CD4-positive, CD25-positive, alpha-beta regulatory T cell (primary cell): ENCODE measurements at places on chromosomes 1 and 21. TPM values are rescaled to one million over a fixed set of nuclear protein-coding genes. Genes with fewer than 3 reads are reported as not detected.

GRCh38 chr1:223006371-223006770, 136.7 kb downstream of the TLR5 start:
- DNase-seq = no peak

DNA sequence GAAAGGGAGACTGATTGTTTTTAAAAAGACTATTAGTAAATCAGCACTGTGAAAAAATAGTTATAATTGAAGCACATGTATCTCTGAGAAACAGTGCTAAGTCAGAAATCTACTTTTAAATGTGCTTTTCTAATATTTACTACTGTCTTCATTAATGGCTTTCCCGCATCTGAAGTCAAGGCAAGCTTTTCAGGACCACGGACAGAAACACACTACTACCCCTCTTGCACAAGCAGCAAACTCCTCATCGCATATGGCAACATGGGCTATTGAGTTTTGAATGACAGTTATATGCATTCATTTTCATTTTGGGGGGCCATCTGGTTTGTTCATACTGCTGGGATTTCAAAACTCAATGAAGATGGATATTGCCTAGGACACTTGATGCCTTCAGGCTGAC, 433.4 kb upstream of the CAMK1G start:
- DNase-seq = no peak

GRCh38 chr1:50973875-50974617, 4.0 kb downstream of the CDKN2C start:
- no peak for DNase-seq

- no peak for DNase-seq
Measured at GRCh38 chr21:41447356-41447755, 21.3 kb downstream of the MX1 start.

DNA sequence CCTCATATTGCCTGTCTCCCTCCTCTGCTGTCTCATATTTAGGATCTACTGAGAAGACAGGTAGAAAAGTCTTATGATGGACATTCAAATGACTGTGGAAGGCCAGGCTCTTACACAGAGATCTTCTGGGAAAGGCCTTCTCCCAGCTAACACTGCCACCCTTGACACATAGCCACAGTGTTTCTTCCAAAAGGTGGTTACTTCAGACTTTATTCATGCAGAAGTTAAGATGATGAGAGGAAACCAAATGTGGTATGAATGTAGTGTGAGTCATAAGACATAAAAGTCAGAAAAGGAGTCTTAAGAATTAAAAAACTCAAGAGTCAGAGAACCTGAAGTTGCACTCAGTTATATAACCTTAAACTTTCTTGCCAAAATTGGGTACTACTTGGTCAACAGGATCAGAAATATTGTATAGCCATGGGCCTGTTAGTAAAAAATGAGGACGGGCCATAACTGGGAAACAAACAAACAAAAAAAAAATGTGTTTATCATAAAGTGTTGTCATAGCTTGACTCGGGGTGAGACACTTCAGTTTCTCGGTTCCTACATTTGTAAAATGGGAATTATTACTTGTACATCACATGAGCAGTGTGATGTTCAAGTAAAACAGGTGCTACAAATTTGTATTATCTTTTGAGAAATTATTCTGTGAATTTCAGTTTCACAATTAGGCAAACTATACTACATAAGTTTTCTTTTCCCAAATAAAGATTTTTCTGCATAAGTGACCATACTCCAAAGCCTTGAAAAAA, 1.2 kb upstream of the DENND1B start:
- DNase-seq = peak; percentile 78

DNA sequence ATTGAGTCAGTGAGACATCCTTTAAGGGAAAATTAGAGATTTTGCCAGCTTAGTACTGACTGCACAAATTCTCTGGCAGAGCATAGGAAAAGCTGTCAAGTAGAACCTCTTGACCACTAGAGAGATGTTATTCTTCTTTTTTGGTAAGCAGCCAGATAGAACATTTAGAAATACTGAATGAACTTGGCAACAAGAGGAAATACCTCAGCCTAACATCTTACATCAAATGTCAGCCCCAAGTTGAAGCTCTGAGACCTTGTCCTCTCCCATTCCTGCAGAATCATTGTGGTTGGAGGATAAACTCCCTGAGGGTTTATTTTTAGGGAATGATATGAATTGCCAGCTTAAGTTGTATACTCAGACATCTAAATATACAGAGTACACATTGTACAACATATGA, 53.5 kb downstream of the MIGA1 start:
- no peak for DNase-seq

- DNase-seq = no peak
Measured at GRCh38 chr1:211647711-211648121, 27.7 kb downstream of the NEK2 start.

Gene CD52
- 1,528 TPM for total RNA-seq

Gene C1QA
- not detected for total RNA-seq

Gene COL24A1
- 0.32 TPM for total RNA-seq

Gene SLC5A9
- not detected for total RNA-seq
